Tibial nerve (tissue), 4 donors: ENCODE measurements at places on chromosomes 16 and 17.

DNA sequence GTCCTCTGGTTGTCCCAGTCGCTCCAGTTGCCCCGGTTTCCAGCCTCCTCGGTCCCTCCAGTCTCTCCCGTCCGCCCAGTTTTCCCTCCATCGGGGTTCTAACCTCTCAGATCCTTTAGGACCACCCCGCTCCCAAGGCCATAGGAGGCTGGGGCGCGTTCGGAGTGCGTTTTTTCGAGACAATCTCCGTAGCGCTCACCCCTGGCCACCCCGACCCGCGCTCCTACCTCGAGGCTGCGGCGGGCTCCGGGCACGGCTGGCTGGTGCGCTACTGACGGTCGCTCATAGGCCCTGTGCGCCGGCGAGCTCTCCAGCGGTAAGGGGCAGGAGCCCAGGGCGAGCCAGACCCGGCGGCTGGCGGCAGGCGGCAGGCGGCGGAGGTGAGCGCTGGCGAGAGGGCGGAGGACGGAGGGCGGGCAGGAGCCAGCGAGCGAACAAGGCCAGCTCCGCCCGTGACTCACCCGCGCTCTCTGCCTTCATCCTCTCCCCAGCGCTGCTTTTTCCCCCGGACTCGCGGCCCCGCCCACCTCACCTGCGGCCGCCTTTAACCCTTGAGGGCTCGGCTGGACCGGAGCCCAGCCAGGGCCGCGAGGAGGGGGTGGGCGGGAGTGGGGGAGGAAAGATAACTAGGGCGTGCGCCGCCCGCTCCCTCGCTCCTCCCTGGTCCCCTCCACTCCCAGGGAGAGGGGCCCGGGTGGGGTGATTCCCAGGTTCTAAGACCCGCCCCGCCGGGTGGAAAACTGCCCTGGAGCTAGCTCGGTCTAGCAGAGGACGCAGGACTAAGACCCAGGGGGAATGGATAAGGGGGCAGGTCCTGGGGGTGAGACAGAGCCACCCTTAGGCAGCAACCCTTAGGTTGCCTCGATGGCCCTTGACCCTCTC lies at the start of gene SP6:
Gene SP6, minus strand, starts transcription at position 472 of the 882 bp plus-strand sequence. CDS start 2,734 bp downstream, outside the sequence.
- H3K27ac ChIP-seq, result peak within 1 kb of the TSS; percentile 21
- peak within 1 kb of the TSS; percentile 43 for H3K4me3 ChIP-seq
- H3K4me1 ChIP-seq, result peaks cover 32% of the 10 kb centered on the region
- H3K36me3 ChIP-seq, result no peaks in the 10 kb centered on the region
- DNase-seq, result no peak
- peaks cover 4% of the 10 kb centered on the region for H3K27me3 ChIP-seq

DNA sequence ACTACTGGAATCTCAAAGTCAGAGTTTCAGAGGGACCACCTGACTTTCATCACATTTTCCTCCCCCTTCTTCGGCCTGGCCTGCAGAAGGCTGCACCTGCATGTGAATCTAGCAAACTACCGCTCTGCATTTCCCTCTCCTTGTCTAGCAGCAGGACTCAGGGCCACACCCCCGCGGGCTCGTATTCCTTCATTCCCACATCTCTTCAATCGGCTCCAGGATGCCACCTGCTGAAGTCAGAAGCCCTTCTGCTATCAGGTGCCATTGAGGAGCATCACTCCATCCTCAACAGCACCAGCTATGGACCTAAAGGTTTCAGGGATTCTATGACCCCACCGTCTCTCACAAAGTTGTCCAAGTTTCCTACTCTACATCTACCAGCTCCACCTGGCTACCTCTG lies 169.5 kb downstream of the VPS53 start:
- no peak for DNase-seq
- H3K36me3 ChIP-seq, result no peaks in the 10 kb centered on the region
- no peaks in the 10 kb centered on the region for H3K27me3 ChIP-seq

- no peak overlapping the region for H3K27ac ChIP-seq
- H3K36me3 ChIP-seq, result no peaks in the 10 kb centered on the region
- no peak for DNase-seq
- no peaks in the 10 kb centered on the region for H3K4me1 ChIP-seq
Observed at GRCh38 chr16:29313559-29314048, 92.9 kb downstream of the NPIPB11 start.

DNA sequence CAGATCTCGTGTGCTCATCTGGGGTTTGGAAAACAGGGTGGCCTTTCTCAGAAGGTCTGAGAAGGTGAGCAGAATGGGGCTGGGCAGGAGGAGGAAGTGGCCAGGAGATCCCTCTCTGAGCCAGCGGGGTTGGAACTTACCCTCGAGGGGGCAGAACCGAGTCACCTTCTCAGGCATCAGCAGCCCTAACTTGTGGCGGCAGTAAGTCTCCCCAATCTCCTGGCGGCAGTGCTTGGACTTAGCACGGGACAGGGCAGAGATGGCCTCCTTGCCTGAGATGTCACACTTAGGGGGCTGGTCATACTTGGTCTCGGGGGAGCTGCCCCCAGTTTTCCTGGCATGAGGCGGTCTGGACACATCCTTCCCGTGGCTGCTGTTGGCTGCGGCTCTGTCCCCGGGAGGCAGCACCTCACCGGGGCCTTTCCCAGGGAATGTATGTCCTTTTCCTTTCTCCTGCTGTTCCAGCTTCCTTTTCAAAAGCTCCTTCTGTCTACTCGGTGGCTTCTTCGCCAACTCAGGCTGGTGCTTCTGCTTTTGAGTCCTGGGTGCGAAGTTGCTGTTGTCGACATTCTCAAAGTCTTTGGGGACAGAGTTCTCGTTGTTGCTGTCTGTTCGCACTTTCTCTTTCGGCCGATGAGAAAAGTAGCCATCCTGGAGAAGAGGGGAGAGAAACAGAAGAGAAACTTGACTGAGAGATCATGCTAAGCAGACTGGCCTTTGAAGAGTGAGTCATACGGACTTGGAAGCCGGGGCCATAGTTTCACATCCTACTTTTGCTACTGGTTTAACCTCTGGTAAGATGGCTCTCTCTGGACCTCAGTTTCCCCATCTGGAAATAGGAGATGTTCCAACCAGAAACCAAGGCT lies 211.7 kb downstream of the XYLT1 start:
- H3K4me3 ChIP-seq, result peak overlapping the region; percentile 25
- no peaks in the 10 kb centered on the region for H3K4me1 ChIP-seq
- no peak for DNase-seq
- no peaks in the 10 kb centered on the region for H3K36me3 ChIP-seq

DNA sequence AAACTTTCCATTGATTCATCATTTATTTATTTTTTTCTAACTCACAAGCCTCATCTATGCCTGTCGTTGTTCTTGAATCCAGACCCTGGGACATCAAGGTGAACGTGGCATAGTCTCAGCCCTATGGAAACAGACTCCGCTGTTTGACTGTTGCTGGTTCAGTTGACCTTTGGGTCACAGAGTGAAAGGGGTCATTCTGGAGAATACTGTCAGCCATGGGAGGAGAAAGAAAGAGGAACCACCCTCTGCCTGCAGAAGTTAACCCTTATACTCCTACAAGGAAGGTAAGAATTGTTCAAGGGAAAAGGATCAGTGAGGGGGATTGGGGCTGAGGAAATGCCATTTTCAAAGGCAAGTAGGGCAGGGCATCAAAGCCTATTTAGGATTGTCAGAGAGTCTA lies 387.6 kb upstream of the MAF start:
- no peaks in the 10 kb centered on the region for H3K4me1 ChIP-seq
- DNase-seq, result no peak
- no peaks in the 10 kb centered on the region for H3K27me3 ChIP-seq
- no peak overlapping the region for H3K27ac ChIP-seq
- H3K36me3 ChIP-seq, result no peaks in the 10 kb centered on the region
- no peak overlapping the region for H3K4me3 ChIP-seq

DNA sequence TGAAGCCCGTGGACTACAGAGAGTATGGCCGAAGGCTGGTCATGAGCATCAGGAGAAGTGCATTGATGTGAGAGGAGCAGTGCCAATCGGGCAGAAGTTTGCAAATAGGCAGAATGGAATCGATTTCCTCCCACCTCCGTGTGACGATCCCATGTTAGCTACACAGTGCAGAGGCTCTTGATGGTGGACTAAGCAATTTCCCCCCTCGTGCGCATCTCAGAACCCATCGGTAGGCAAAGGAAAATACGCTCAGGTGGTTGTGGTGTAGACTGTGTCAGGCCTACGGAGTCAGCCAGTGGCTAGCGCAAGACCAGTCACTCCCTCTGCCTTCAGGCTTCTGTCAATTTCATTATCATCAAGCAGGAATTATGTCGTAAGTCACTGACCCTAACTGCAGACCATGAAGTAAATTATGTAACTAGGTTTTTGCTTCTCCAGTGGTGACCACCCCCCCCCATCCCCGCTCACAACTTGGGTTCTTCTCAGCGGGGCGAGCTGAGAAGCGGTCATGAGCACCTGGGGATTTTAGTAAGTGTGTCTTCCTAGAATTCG lies 67.4 kb downstream of the RPA1 start:
- no peak for DNase-seq
- peaks cover 14% of the 10 kb centered on the region for H3K36me3 ChIP-seq
- H3K27me3 ChIP-seq, result no peaks in the 10 kb centered on the region
- H3K27ac ChIP-seq, result no peak overlapping the region
- no peak overlapping the region for H3K4me3 ChIP-seq
